ENCODE measurements at places on chromosomes 2 and 18. TPM values are rescaled to one million over a fixed set of nuclear protein-coding genes. Genes with fewer than 3 reads are reported as not detected.

The SP9 gene
- total RNA-seq = 1.9 TPM

The ALPI gene
- not detected for total RNA-seq

The GBX2 gene
- 2.9 TPM for total RNA-seq

The CACNB4 gene
- 0.15 TPM for total RNA-seq

The RGPD3 gene
- 0.14 TPM for total RNA-seq

The DSG1 gene
- total RNA-seq = not detected

The CLEC4F gene
- total RNA-seq = not detected

The UGT1A3 gene
- 0.13 TPM for total RNA-seq

The FBXO36 gene
- total RNA-seq = 0.87 TPM
